Skin of body (tissue), 3 donors: ENCODE measurements at places on chromosomes 16 and 17. TPM values are rescaled to one million over a fixed set of nuclear protein-coding genes. Genes with fewer than 3 reads are reported as not detected.

The TEKT1 gene
- 0.10 TPM for total RNA-seq

GRCh38 chr17:32116937-32117336 is 25.4 kb upstream of the RHOT1 start:
- no peak for DNase-seq

DNA sequence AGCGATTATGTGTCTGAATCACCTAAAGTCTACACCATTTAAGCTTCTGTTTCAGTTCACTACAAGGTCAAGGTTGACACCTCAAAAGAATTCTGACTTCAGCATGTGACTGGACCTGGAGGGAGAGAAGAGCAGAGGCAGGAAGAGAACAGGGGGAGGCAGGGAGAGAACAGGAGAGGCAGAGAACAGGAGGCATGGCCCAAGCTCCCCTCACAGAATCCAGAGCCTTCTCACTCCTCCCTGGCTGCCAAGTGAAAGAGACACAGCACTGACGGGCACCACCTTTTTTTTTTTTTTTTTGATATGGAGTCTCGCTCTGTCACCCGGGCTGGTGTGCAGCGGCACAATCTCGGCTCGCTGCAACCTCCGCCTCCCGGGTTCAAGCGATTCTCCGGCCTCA is 11.4 kb downstream of the GGA2 start:
- no peak for DNase-seq

The KCNJ2 gene
- 7.9 TPM for total RNA-seq

DNA sequence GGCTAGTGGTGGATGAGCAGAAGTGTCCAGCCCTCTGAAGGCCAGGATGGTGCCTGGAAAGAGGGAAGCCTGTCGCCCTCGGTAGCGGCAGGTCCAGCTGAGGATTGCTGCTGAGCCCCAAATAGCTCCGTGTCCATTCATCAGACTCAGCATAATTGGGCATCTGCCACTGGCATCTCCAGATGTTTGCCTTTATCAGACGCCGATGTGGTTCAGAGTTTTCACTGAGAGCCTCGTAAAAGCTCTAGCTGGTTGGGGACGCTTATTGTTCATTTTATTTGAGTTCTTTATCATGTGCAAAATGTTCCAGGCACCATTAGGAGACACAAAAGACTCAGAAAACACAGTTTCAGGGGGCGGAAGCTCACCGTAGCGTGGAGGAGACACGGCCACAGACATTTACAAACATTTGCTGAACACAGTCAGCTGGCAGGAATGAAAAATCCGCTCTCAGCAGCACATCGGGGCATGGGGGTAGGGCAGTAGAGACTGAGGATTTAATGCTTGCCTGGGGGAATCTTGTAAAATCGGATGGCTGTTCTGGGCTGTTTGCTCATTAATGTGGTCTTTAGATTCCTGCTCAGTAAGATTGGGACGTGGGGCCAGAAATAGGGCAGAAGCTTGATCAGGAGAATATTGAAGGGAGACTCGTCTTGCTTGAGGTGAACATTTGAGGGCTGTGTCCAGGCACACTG is 41.7 kb downstream of the SMPD3 start:
- no peak for DNase-seq

- DNase-seq, result no peak
Measured at GRCh38 chr17:49483599-49484509, 11.2 kb upstream of the NGFR start.

The CES3 gene
- total RNA-seq, result not detected

- no peak for DNase-seq
Measured at GRCh38 chr16:69880640-69881133, 70.4 kb upstream of the CLEC18A start.

DNA sequence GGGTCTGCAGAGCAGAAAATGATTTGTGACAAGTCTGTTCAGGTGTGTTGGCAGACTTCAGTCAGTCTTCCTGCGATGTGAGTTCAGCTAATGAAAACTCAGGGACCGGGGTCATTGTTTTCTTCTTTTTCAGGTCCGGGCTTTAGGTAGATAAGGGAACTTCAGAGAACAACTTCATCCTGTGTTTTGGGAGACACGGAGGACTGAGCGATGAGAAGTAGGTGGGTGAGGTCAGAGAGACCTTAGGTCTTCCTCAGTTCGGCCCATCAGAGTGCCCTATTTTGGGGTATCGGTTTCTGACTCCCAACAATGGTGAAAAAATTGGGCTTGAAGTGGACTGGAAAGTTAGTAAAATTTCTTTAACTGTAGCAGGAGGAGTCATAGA is 88.9 kb upstream of the ATF7IP2 start:
- no peak for DNase-seq

The CCL14 gene
- 3.1 TPM for total RNA-seq

The NPIPB2 gene
- total RNA-seq, result 10.7 TPM

The HBM gene
- total RNA-seq, result 89.5 TPM

DNA sequence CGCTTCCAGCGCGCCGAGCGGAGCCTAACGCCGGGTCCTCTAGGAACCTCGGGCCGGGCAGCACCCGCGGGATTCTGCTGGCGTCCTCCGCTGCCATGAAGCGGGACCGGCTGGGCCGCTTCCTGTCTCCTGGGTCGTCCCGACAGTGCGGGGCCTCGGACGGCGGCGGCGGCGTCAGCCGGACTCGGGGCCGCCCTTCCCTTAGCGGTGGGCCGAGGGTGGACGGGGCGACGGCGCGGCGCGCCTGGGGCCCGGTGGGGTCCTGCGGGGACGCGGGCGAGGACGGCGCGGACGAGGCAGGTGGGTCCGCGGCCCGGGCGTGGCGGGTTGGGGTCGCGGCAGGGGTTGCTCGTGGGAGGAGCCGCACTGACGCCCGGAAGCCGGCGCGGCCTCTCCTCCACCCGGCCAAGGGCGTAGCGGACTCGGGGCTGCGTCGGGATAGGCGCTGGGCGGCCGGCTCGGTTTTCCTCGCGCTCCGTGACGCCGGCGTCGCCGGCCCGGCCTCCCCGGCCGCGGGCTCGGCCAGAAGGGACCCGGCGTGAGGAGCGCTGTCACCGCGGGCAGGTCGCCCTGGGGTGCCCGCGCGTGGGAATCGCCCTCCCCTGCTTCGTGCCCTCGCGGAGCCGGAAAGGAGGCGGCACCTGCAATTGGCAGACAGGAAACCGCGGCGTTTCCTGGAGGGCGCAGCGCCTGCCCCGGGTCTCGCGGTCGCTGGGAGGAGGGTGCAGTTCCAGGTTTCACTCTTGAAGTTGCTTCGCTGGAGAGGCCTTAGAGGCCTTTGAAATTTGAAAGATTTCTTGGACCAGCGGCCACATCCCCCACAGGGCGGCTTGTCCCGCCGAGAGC is 432 bp downstream of the ZNF276 start:
- no peak for DNase-seq

GRCh38 chr17:58520843-58521430 is 6.5 kb upstream of the MTMR4 start:
- DNase-seq, result no peak

DNA sequence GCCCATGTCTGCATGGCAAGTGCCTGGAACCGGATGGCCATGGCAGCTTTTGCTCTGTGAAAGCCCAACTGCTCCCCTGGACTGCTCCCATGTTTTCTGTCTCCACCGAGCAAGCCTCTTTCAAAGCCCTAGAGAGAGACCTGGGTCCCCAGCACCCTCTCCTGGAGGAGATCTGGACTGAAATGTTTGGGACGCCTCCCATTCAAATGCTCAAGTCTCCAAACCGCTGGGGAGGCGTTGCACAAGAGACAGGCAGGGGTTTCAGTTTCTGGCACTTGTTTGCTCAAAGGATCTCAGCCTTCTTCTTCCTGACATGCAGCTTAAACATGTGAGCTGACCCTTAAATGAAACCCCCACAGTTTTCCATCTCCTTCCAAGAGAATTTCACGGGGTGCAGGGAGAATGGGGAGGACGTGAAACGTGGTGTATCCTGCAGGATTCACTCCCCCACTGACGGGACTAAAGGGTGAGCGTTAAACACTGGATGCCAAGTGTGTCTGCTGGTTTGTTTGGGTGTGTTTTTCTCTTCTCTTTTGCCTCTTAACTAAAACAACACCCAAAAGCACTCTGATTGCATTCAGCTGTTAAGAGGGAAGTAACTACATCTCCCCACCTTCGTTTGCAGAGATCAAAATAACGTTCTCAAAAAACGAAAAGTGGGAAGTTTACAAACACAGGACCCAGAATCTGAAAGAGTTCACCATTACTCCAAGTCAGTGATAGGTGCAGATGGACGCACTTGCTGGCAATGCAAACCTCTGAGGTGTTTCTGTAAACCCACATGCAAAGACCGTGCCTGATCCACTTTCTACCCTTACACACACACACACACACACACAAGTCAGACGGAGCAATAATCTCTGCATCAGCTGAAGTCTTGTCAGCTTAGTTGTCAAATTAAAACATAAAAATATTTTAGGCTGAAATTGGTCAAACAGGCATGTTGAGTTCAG is 256.9 kb downstream of the C16orf95 start:
- no peak for DNase-seq

DNA sequence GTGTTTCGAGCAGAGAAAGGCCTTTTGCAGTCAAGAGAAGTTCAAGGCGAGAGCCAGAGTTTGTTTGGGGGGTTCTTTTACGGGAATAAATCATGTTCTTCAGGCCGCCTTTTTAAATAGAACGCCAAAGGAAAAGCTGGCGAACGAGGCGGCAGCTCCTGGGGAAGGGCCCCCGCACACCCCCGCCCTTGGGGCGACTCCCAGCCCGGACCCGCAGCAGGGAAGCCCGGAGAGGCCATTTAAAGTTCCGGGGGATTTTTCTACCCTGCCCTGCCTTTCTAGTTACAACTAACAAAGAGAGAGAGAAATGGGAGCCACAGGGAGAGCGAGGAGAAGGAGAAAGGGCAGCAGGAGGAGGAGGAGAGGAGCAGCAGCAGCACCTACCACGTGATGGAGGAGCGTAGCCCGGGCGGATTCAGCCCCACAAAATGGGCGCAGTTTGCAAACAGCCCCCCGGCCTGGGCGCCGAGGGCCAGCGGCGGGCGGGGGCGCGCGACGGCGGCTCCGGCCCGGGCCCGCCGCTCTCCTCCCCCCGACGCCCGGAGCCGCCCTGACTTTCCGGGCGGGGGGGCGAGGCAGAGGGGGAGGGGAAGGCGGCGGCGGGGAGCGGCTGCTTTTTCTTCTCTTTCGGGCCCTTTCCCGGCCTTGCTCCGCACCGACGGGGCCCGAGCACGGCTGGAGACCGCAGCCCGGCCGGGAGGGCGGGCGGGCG is 634 bp downstream of the KANSL1 start:
- peak; percentile 58 for DNase-seq

DNA sequence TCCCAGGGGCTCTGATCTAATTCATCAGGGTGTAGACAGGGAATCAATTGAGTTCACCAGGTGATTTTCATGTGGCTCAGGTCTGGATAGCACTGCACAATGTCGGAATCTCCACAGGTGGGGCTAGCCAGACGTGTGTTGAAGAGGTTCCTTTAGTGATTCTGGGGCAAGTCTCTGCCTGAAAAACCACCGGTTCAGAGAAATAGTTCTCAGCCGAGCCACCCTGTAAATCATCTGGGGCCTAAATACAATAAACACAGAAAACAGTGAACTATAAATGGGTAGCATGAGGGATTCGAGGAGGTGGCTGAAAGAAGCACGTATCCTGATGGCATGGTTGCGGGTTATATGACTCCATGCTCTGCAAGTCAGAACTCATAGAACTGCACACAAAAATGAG is 21.3 kb downstream of the ASPA start:
- no peak for DNase-seq

DNA sequence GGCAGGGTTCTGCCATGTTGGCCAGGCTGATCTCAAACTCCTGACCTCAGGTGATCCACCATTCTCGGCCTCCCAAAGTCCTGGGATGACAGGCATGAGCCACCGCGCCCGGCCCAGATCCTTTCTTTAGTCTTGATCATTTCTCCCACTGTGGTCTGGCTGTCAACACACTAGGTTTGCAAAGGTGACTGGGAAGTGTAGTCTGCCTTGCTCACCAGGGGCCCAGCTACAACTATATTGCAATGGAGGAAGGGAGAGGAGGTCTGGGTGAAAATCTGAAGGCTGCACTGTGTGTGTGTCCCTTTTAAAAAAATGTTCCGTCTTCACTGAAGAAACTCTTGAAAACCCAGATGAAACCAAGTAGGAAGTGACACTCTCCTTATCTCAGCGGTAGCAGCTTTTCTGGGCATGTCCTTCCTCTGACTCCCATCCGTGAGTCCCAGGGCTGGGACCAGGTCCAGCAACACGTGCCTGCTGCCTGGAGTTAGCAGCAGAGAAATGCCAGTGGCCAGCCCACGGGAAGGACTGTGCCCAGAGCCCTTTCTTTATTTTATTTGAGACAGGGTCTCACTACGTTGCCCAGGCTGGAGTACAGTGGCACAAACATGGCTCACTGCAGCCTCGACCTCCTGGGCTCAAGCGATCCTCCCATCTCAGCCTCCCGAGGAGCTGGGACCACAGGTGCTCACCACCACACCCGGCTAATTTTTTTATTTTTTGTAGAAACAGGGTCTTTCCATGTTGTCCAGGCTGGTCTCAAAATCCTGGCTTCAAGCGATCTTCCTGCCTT is 17.8 kb upstream of the KIF19 start:
- DNase-seq, result no peak

DNA sequence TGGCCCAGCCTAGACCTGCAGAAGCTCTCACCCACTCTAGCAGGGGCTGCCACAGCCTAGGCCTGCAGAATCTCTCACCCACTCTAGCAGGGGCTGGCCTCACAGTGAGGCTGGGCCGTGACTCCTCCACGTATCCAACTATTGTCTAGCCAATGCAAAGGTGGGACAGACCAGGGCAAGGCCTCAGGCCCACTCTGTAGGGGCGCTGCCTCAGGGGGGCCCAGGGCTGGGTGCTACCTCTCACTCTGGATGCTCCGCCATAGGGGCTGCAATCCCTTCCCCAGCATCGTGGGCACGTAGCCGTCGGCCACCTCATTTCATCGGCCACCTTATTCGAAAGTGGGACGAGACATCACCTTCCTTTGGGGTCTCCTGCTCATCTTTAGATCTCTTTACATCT is 51.7 kb downstream of the RPH3AL start:
- no peak for DNase-seq

- no peak for DNase-seq
Measured at GRCh38 chr16:81526199-81526598, 81.6 kb downstream of the CMIP start.

GRCh38 chr17:62366191-62366590 is 14.2 kb upstream of the EFCAB3 start:
- no peak for DNase-seq

- DNase-seq, result no peak
Measured at GRCh38 chr16:78269256-78269655, 169.8 kb downstream of the WWOX start.

GRCh38 chr16:84408856-84409255 is 40.5 kb downstream of the ATP2C2 start:
- DNase-seq, result no peak

The ABCC6 gene
- 1.9 TPM for total RNA-seq
